Central memory CD4-positive, alpha-beta T cell (primary cell): ENCODE measurements at places on chromosomes 5 and 9.

- peak; percentile 75 for DNase-seq
These were observed at the start of gene MACROH2A1 for GRCh38 chr5:135398855-135399793. MACROH2A1 (minus strand) TSS chr5:135399231; CDS start chr5:135389093, 10,138 bp downstream.

- DNase-seq: no peak
These were observed 9.3 kb upstream of the TRIM14 start for GRCh38 chr9:98128316-98128715.

DNA sequence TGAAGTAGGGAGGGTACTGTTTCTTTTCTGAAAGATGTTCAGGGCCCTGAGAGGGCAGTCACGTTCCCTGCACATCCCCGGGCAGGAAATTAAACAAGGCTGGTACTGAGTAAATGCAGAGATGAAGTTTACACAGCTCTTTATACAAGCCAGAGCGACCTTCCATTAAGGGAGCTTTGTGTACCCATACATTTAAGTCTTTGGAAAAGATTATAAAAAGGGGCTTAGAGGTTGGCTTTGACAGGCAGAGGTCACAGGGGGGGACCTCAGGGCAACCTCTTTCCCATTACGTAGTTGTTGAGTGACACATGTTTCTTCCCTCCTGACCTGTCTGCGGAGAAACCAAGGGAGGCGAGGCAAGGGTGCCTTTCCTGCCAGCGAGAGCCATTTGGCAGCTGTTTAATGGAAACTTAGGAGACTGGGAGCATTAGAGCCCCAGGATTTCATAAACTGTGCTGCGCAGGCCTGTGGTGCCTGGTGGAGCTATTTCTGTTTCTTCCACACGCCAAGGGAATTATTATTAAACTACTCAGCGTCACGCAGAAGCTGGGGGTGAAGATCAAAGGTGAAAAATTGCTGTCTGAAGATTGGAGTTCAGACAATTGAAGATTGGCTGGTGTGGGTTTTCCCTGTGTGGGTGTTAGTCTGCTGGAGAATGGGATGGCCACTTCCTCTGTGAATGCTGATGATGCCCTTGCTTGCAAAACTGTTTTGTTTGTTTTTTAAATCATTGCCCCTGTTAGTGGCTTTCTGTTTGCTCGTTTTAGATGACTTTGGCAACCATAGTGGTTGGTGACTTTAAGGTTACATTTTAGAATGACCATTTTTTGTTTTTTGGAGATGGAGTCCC lies 3.2 kb upstream of the SMIM32 start:
- no peak for DNase-seq

- no peak for DNase-seq
These were observed 157.0 kb downstream of the FAM114A2 start for GRCh38 chr5:153881687-153882086.

- no peak for DNase-seq
These were observed 36.3 kb upstream of the PSD2 start for GRCh38 chr5:139759219-139759721.

DNA sequence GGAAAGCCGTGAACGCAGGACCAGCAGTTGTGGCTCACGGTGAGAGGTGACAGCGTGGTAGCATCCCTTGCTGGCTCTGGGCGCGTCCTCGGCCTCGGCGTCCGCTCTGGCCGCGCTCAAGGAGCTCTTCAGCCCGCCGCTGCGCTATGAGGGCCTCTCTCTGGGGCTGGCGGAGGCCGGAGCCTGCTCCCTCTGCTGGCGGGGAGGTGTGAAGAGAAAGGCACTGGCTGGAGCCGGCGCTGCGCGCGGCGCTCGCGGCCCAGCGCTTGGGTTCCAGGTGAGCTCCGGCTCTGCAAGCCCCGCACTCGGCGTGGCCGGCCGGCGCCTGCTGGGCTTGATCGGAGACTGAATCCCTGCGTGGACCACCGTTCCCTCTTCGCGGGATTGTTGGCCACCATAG lies 705.6 kb downstream of the SEMA5A start:
- DNase-seq: no peak

DNA sequence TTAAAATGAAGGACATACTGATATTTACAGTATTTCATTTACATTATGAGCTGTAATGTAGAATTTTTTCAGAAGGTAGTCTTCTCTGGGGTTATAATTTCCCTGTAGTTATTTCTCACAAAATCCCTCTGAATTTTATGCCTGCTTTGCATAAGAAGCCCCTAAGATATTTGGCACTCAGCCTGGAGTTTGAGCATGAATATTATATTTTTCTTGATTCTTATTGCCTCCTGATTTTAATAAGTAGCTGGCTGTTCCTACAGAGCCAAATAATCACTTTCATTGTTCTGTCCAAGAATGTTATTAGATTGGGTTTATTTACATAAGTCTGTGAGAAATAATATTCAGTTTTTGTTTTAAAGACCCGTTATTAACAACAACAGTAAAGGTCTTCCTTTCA lies 195.0 kb downstream of the FER start:
- no peak for DNase-seq

DNA sequence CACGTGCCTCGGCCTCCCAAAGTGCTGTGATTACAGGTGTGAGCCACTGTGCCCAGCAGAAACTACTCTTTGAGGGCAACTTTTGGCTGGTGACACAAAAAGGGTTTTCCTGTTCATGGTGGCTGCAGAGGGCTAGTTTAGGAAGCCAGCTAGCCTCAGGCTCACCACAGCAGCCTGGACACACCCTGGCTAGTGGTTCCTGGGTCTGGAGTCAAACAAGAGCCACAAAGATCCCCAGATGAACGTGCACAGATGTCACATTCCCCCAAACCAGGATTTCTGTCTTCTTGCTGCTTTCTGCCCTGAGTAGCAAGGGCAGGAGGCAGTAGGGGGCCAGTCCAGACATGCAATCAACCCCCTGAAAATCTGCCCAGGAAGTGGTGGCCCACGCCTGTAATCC lies 6.8 kb downstream of the HBEGF start:
- DNase-seq: no peak

GRCh38 chr9:121199921-121200320 lies 1.7 kb downstream of the RAB14 start:
- DNase-seq: no peak

GRCh38 chr9:138022121-138022741 lies 144.6 kb downstream of the CACNA1B start:
- no peak for DNase-seq

DNA sequence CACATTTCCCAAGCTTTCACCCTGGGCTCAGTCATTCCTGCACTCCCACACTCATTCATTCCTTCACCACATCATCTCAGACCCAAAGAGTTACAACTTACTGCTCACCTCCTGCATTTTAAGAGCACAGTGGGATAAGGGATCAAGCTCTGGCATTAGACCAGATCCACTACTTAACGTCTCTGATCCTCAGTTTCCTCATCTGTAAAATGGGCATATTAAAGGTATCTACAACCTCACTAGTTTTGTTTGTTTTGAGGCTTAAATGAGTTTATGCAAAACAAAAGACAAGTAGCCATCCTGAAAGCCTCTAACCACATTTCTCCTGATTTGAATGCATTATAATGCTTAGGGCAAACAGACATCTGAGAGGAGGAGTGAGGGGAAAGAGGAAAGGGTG lies 77.6 kb downstream of the KLHL3 start:
- no peak for DNase-seq

- DNase-seq: no peak
These were observed 19.3 kb upstream of the PPP2CA start for GRCh38 chr5:134245101-134245604.

DNA sequence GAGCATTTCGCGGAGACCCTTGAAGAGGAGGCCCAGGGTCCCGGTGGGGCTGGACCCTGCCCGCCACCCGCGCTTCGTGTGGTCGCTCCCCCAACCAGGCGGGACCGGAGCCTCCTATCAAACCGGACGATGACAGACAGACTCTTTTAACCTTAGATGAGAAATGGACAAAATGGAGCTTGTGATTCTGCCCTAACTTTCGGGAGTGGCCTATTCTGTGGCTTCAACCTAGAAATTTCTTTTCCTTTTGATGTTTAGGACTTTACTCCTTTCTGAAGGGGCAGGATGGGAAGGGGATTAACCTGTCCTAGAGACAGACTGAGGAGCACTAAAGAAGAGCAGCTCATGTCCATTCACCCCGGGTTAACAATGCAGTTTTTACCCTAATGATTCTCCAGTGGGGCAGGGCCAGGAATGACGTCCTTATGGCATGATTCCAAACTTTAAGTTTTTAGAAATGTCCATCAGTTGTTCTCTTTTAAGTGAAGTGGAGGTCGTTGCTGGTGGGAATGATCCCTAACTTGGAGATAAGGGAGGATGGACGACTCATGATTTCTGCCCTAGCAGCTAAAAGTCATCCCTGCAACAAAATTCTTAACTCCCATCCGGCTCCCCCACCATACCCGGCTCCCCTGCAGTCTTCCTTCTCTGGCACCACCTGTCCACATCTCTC lies 1.0 kb downstream of the NIPSNAP3A start:
- no peak for DNase-seq

DNA sequence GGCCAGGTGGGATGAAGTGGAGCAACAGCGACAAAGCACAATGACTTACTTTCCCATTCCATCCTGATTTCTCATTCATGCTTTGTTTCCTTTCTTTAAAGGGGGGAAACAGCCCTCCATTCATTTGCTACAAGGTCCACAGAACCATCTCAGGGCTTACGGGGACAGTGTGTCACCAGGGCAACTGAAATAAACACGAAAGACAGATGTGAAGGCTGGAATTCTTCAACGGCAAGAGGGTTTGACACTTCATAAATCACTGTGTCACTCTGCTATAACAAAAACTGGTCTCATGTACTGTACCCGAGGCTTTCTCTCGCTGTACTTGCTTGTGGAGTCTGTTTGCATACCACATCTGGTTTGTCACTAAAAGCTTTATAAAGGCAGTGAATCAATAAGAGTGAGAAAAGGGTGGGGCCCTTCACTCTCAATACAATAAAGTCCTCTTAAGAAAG lies 150.8 kb downstream of the EFNA5 start:
- no peak for DNase-seq

DNA sequence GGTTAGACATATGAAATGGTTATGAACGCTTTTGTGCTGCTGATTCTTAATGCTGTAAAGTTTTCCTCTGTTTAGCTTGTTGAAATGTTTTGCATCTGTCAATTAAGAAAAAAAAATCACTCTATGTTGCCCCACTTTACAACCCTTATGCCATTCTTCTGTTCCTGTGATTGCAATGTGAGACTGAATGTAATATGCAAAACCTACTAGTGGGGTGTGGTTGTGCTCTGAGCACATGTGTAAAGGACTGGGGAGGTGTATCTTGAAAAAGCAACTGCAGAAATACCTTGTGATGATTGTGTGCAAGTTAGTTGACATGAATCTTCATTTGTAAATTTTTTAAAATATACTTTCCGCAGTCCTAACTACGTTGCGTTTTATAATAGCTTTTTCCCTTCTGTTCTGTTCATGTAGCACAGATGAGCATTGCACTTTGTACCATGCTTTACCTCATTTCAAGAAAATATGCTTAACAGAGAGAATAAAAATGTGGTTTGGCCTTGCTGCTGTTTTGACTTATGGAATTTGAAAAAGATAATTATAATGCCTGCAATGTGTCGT lies 357.0 kb upstream of the PIK3R1 start:
- DNase-seq: no peak

DNA sequence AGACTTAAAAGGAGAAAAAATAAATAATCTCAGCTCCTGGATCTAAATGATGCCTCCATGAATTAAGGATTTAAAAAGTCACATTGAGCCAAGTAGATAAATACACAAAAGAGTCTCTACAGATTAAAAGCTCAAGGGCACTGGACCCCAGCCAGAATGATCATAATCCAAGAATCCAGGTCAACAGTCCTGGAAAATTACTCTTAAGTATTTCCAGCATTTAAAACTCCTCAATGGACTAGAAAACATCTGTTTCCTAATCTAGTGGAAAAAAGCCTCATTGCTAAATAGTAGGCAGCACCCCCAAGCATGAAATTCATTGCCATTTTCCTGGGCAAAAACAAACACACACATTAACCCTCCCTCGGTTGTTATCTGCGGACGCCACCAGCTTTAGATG lies 96.8 kb downstream of the FRMD3 start:
- DNase-seq: no peak

- DNase-seq: no peak
These were observed 36.8 kb upstream of the ZNF354A start for GRCh38 chr5:178766936-178767912.

- no peak for DNase-seq
These were observed 164.7 kb downstream of the TSSK1B start for GRCh38 chr5:113270086-113270485.
